Stimulated activated CD4-positive, alpha-beta T cell treated with anti-CD3 and anti-CD28 coated beads, Interleukin-1b, Interleukin-23, amount 100 ng/mL, for 1 hour (primary cell): ENCODE measurements at places on chromosomes 7 and 10.

GRCh38 chr10:77049896-77050295, 587.7 kb downstream of the KCNMA1 start:
- DNase-seq: no peak

DNA sequence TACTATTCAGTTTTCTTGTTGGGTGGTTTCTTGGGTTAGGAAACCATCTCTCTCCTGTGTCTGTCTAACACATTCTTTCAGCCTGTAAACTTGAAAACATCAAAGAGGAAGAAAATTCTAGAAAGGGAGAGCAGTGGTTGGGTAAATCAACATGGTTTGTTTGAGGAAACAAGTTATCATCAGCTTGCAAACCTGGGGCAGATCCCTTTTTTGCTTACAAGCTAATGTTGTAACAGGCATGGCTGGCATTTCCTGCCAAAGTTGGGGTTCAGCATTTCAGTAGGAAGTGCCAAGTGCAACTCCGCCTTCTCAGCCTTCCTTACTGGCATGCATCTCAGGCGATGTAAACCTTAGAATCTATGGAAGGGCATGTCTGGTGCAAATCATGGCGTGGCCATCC, 112.6 kb downstream of the EEPD1 start:
- DNase-seq: no peak

- no peak for DNase-seq
Measured at GRCh38 chr10:76641215-76641614, 996.4 kb downstream of the KCNMA1 start.

DNA sequence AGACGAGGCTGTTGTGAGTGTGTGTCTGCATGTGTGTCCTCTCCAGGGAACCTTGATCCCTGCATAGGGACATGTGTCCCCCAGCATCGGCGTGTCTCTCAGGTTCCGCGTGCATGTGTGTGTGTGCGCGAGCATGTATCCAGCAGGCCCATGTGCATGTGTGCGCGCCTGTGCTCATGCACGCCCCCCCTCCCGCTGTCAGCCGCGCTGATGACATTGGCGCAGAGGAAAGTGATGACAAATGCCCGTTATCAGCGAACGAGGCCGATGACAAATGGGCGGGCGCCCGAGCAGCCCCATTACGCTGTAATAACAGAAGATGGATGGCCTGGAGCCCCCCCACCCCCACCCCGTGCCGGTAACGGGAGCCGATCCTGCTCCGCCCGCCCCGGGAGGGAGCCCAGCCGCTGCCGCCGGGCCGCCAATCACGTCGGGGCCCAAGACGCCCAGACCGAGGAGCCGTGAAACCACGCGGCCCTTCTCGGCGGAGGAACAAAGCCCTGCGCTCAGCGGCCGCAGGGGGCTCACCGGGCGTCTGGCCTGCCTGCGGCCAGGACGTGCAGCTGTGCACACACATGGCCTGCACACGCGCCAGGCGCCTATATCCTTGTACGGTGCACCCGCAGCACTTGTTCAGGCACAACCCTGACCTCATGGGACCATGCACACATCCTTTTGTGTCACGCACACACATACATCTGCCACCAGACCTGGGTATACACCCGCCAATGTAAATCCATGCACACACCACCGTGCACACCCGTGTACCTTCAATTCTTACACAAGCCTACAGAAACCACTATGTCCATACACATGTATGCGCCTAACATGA, 21.5 kb downstream of the POLL start:
- no peak for DNase-seq

GRCh38 chr7:25959168-25959734, 192.7 kb upstream of the NFE2L3 start:
- DNase-seq: no peak

GRCh38 chr10:7192061-7192460, 218.8 kb downstream of the SFMBT2 start:
- no peak for DNase-seq
